ENCODE measurements at places on chromosomes 3 and 15. TPM values are rescaled to one million over a fixed set of nuclear protein-coding genes. Genes with fewer than 3 reads are reported as not detected.

The SYNPR gene
- not detected for total RNA-seq

The SERPINI2 gene
- total RNA-seq, result not detected

- peak; percentile 74 for DNase-seq
Observed at GRCh38 chr3:52245322-52246263, at the start of gene PPM1M. Gene PPM1M, plus strand, starts transcription at chr3:52245759. Its CDS starts 66 bp downstream, at chr3:52245825.

DNA sequence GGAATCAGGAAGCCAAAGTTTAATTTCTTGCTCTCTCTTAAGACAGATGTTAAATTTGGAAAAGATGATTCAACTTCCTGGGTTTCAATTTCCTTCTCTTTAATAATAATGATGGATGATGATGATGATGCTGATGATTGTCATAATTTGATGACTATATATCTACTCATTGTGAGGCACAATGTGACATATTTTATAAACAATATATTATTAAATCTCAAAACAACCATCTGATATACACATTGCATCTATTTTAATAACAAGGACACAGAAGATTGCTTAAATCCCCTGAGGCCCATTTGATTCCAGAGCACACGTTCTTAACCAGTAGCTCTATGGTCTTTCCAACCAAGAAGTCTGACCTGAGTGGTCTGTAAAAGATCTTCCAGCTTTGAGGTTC, 124.0 kb downstream of the CNTN6 start:
- DNase-seq, result no peak

Data from activated CD8-positive, alpha-beta memory T cell treated with anti-CD3 and anti-CD28 coated beads, Interleukin-2, amount 10 ng/mL, durations not matched to agents 7 days and 5 days (primary cell).